ENCODE measurements at places on chromosomes 12 and 14. TPM values are rescaled to one million over a fixed set of nuclear protein-coding genes. Genes with fewer than 3 reads are reported as not detected.

- H3K36me3 ChIP-seq = no peaks in the 10 kb centered on the region
- DNase-seq = no peak
- no peak overlapping the region for H3K4me3 ChIP-seq
- no peak overlapping the region for H3K27ac ChIP-seq
- H3K4me1 ChIP-seq = no peaks in the 10 kb centered on the region
- H3K27me3 ChIP-seq = no peaks in the 10 kb centered on the region
These were observed 26.2 kb upstream of the TRIM9 start for GRCh38 chr14:51121096-51121495.

The IAPP gene
- polyA plus RNA-seq = 1.2 TPM

GRCh38 chr12:109418848-109419480 lies 58.1 kb downstream of the KCTD10 start:
- H3K27me3 ChIP-seq = no peaks in the 10 kb centered on the region
- no peak overlapping the region for H3K4me3 ChIP-seq
- no peak for DNase-seq
- no peaks in the 10 kb centered on the region for H3K4me1 ChIP-seq

DNA sequence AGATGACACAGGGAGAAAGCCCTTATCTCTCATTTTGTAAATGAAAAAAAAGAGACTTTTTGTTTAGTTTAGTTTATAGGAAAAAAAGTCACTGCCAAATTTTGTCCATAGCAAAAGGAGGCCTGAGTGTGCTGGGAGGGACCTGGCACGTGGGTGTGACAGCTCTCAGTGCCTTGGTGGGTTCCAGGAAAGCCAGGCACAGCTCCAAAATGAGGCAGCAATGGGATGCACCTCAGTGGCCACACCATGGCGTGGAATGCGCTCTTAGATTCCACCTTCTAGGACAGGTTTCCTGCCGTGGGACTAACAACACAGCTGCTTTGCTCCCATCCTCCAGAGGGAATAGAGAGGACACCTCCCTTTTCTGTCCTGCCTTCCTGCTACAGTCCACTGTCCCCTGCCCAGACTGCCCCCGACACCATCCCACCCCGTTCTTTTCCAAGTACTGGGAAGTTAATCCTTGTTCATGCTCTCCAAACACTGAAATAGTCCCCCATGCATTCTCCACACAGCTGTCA lies 207.6 kb downstream of the EMP1 start:
- H3K27me3 ChIP-seq = no peaks in the 10 kb centered on the region
- H3K27ac ChIP-seq = no peak overlapping the region
- H3K36me3 ChIP-seq = no peaks in the 10 kb centered on the region
- no peak for DNase-seq

The HOXC13 gene
- polyA plus RNA-seq = not detected

The ACOT4 gene
- 3.5 TPM for polyA plus RNA-seq

The C12orf54 gene
- polyA plus RNA-seq = not detected

The LPAR5 gene
- 3.5 TPM for polyA plus RNA-seq

- H3K4me1 ChIP-seq = peaks cover 25% of the 10 kb centered on the region
- H3K27ac ChIP-seq = no peak overlapping the region
- H3K27me3 ChIP-seq = peaks cover 86% of the 10 kb centered on the region
- no peak overlapping the region for H3K4me3 ChIP-seq
These were observed 503 bp downstream of the HOXC12 start for GRCh38 chr12:53955036-53955775.
